Stimulated activated CD8-positive, alpha-beta memory T cell treated with anti-CD3 and anti-CD28 coated beads, Interleukin-7, amount 100 ng/mL, for 1 hour (primary cell): ENCODE measurements at places on chromosomes 11 and 22.

DNA sequence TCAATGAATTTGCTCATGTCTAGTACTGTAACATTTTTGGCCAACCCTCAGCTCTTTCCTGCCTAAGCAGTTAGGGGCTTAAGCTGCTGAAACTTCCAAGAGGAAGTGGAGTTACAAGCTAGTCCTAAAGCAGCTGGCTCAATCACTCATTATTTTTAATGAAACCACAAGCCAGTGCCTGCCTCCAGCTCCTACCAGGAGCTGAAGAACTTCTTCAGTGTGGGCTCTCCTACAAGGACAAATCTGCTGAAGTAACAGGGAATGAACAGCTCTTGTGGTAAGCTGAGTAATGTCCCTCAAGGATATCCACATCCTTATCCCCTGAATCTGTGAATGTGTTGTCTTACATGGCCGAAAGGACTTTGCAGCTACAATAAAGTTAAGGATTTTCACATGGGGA, 112.5 kb downstream of the BBOX1 start:
- DNase-seq: no peak

GRCh38 chr11:82998697-82999096, 73.0 kb downstream of the RAB30 start:
- DNase-seq: no peak

DNA sequence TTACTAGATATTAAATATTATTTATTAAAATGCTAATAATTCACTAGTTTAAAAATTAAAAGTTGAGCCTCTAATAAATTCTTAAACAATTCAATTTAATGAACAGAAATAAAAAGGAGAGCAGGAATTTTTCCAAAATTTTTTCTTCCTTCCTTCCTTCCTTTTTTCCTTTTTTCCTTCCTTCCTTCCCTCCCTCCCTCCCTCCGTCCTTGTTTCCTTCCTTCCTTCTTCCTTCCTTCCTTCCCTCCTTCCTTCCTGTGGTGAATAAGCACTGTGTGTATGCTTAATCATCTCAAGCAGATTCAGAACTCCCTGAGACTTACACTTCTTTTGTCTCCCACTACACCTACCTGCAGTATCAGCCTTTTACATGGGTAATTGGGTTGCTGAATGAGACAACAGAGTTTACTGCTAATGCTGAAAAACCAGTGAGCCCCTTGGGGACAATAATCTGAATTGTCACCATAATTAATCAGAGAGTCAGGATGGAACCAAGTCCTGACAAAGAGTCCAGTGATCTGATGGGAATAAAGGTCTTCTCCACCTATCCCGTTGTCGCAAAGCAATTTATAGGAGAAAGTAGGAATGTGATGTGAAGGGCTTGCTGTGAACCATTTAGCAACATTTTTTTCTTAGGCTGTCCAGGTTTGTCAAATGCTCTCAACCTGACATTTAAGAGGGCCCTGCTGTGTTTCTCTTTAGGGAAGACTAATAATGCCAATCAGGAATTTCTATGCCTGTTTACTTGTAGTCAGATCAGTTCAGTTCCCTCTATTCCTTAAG, 58.1 kb upstream of the CEP295 start:
- DNase-seq: no peak

DNA sequence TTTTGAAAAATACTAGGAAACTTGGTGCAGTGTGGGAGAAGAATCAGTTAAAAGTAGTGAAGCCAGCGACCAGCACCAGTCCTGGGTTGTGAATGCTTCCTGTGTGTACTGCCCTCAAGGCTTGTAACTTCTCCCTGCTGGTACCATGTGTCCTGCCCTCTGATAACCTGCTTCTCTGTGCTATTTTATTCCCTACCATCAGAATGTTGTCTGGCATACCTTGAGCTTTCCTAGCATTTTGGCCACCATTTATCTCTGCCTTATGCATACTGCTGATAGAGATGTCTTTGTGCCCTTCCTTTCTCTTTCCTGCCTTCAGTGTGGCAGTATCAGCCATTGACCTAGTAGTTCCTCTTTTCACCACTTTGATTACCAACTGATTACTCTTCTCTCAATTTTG, 2.0 kb downstream of the GTF2H1 start:
- no peak for DNase-seq

DNA sequence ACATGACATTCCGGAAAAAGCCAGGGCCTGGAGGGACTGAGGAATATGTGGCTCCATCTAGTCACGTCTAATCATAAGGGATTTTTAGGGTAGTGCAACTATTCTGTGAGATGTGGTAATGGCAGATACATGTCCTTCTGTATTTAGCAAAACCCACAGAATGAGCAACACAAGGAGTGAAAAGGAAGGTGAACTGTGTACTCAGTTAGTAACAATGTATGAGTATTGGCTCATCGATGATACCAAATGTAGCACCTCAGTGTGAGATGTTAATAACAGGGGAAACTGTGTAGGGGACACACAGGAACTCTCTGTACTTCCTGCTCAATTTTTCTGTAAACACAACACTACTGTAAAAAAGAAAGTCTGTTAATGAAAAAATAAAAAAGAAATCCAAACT, 42.0 kb upstream of the CARS1 start:
- DNase-seq: no peak

GRCh38 chr11:31408201-31408600, 38.5 kb downstream of the DNAJC24 start:
- no peak for DNase-seq

DNA sequence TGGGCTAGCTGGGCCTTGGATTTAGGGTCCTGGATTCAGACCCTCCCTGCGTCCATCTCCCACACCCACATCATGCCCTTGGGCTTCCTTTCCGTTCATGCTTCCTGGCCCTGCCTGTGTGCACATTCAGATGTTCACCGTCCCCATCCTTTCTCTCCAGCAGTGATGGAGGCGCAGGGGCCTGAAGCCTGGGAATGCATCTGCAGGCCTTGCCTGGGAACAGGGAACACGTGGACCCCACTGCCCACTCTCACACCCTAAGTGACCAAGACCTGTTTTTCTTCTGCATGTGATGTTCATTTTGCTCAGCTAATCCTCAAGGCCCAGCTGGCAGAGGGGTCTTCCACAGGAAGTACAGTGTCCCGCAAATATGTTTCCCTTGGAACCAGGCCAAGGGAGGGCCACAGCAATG, 91.6 kb upstream of the PARVA start:
- no peak for DNase-seq

DNA sequence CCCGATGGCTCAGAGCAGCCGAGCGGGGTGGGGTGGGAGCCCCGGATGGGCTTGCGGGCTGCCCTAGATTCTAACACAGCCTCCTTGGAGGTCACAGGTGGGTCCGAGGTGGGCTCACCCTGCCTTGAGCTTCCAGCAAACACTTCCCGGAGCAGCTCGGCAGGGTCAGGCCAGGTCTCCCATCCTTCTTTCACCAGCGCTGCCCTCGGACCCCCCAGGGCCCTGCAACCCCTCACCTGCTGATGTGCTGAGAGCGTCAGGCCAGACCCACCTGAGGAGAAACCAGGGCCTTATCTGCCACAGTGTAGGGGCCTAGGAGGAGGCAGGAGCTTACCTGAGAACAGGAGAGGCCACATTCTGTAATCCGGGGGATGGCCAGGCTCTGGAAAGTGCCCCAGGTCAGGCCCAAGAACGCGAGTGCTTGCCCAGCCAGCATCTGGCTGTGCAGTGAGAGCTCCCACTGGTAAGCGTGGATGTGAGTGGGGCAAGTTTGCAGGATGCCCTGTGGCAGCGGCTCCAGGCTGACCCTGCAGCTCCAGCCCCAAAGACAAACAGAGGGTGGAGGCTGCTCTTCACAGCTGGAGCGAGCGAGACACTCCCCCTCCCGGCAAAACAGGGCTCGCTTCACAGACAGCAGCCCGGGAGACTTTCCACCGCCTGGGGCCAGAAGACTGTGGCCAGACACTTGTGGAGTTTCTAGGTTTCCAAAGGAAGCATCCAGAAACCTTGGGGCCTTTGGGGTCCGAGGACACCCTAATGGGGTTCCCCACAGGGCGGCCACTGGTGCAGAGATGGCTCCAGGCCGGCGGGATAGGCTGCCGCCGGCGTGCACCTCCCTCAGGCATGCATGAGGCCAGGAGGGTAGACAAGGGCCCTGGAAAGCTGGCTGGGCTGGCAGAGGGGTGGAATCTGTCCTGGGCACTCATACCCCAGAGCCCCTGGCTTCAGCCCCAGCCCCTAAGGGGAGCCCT, at the start of gene IL17REL:
Gene IL17REL, minus strand, starts transcription at position 555 of the 971 bp plus-strand sequence. Its CDS starts 119 bp downstream, at position 436.
- no peak for DNase-seq

- DNase-seq: no peak
Observed at GRCh38 chr22:29260031-29260560, 7.7 kb downstream of the RHBDD3 start.

DNA sequence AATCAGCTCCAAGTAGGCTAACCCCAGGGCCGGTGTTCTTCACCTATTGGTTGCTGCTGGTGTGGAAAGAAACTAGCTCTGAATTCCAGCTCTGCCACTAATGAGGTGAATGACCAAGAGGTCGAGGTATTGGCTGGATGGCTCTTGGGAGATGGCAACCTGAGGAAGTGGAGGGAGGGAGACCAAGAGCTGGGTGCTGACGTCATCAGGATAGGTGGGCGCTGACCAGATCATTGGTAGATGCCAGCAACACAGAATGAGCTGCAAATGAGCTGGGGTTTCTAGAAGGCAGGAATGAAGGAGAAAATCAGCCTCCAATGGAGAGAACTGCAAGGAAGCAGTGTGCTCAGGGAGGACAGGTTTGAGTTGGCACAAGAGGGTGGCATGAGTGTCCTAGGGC, 14.7 kb upstream of the CSF2RB start:
- no peak for DNase-seq

DNA sequence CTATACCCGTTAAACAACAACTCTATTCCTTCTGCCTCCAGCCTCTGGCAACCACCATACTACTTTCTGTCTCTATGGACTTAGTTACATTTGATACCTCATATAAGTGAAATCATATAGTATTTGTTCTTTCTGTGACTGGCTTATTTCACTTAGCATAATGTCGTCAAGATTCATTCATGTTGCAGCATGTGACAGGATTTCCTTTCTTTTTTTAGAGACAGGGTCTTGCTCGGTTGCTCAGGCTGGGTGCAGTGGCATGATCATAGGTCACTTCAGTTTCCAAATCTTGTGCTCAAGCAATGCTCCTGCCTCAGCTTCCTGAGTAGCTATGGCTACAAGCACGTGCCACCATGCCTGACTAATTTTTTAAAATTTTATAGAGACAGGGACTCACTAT, 29.4 kb upstream of the SORL1 start:
- DNase-seq: no peak

GRCh38 chr22:41642331-41643110, 21.4 kb downstream of the XRCC6 start:
- no peak for DNase-seq
